ENCODE measurements at places on chromosomes 5 and 9. TPM values are rescaled to one million over a fixed set of nuclear protein-coding genes. Genes with fewer than 3 reads are reported as not detected.
A peak's percentile ranks its signal among the peaks of the same experiment; 100 is the strongest.

The KLF4 gene
- 30.5 TPM for total RNA-seq

The TLX3 gene
- total RNA-seq: not detected

GRCh38 chr5:23289162-23289561 is 218.2 kb upstream of the PRDM9 start:
- DNase-seq: no peak

DNA sequence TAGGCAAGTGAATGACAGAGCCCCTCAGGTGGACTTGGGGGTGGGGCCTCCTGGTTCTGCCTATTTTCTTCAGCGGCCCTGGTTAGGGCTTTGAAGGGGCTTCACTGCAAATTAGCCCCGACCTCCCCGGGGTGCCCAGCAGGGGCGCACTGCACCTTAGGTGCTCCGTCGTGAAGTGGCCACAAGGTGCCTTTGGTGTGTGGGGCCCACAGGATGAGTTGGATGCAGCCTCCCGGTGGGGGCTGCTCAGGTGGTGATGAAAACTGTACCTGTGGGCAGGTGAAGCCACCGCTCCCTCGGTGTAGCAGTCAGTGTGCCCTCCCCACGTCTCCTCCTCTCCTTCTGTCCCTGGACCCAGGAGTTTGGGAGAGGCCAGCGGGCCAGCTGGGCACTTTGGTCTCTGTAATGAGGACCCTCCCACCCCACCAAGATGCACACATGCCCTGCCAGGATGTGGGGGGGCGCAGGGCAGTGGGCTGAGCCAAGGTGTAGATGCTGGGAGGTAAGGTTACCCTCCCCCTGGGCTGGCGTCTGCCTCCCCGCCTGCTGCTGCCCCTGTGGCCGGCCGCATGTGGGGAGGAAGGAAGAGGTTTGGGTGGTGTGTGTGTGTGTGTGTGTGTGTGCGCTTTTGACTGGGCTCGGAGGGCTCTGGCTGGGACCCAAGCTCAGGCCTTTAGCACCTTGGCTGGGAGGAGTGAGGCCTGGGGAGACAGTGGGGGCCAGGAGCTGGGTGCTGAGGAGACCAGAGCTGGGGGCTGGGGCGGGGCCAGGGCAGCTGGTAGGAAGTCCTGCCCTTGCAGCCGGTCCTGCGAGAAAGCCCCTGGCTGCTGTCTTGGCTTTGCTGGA is 55.6 kb downstream of the RXRA start:
- DNase-seq: peak; percentile 71

- no peak for DNase-seq
Observed at GRCh38 chr5:78755822-78756429, 107.4 kb upstream of the LHFPL2 start.

DNA sequence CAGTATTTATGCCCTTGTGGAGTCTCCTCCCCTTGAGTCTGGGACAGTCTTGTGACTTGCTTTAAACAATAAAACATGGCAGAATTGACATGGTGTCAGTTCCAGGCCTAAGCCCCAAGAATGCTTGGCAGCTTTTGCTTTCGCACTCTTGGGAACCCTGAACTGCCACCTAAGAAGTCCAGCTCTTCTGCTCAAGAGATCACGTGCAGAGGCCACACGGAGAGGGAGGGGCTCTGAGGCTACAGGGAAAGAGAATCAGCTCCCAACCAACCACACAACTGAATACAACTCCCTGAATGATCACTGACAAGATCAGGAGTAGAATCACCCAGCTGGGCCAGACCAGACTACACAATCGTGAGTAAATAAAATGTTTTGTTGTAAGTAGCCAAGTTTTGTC is 97.6 kb downstream of the MED27 start:
- DNase-seq: no peak

- no peak for DNase-seq
Observed at GRCh38 chr5:170854566-170854965, 7.3 kb upstream of the RANBP17 start.

GRCh38 chr9:122845116-122845515 is 16.7 kb upstream of the PDCL start:
- DNase-seq: no peak

GRCh38 chr5:168881427-168882149 is 302.4 kb upstream of the PANK3 start:
- no peak for DNase-seq
